ENCODE measurements at places on chromosomes 7 and 10. TPM values are rescaled to one million over a fixed set of nuclear protein-coding genes. Genes with fewer than 3 reads are reported as not detected.

The SLC16A12 gene
- polyA plus RNA-seq: 1.3 TPM

The PRR15 gene
- polyA plus RNA-seq: not detected

The TMEM225B gene
- 0.72 TPM for polyA plus RNA-seq

- DNase-seq: no peak
These were observed 78.9 kb downstream of the CUX1 start for GRCh38 chr7:101896316-101896715.

The FBXL13 gene
- polyA plus RNA-seq: 0.95 TPM

The MMS19 gene
- polyA plus RNA-seq: 80.2 TPM

The ADAM8 gene
- polyA plus RNA-seq: 0.25 TPM

- DNase-seq: no peak
These were observed 78.7 kb downstream of the SLC25A13 start for GRCh38 chr7:96243241-96243640.

DNA sequence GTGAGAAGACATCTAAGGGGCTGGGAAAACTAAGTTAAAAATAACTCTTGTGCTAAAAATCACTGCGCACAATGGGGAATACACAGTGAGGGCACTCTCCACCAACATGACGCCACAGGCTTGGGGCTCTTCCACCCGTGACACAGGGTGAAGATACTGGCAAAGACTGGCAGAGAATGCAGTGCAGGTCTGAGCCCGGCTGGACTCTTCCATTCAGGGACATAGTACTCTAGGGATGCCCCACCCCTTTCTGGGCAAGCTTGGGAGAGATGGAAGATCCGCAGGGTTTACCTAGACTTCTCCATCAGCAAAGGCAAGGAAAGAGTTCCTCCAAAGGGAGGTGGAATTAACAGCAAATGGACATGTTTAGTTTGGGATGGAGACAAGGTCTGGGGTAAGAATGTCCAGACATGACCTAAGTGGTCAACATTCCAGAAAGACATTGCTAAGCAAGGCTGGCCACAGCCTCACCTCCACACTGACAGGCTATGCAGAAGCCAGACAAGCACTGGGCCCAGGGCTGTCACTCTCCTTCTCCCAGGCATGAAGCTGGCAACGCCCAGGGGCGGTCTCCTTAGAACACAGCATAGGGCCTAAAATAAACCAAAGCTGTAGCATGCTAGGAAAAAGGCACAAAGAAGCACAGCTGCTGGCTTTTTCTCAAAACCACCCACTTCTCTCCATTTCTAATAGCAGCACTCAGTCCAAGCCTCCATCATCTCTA lies 28.1 kb downstream of the XPNPEP1 start:
- no peak for DNase-seq

The KLF14 gene
- polyA plus RNA-seq: not detected

The FAM107B gene
- 41.4 TPM for polyA plus RNA-seq

DNA sequence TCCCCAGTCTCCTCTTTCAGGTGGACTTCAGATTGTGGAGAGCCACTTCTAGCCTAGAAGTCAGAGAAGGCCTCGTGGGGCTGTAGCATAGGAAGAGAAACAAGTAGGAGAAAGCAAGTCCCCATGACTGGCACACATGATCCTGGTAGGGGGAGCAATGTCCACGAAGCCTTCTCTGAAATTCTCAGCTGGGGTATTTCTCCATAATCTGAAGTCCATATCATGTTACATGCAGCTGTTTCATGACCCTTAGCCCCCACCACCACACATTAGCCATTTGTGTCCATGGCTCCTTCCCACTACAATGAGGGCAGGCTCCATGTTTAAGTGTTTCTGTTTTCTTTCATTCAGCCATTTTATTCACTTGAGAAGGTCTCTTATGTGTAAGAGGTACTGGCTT lies 43.2 kb downstream of the LAMB4 start:
- DNase-seq: no peak

GRCh38 chr7:142753366-142753765 lies 4.1 kb downstream of the PRSS1 start:
- DNase-seq: no peak

DNA sequence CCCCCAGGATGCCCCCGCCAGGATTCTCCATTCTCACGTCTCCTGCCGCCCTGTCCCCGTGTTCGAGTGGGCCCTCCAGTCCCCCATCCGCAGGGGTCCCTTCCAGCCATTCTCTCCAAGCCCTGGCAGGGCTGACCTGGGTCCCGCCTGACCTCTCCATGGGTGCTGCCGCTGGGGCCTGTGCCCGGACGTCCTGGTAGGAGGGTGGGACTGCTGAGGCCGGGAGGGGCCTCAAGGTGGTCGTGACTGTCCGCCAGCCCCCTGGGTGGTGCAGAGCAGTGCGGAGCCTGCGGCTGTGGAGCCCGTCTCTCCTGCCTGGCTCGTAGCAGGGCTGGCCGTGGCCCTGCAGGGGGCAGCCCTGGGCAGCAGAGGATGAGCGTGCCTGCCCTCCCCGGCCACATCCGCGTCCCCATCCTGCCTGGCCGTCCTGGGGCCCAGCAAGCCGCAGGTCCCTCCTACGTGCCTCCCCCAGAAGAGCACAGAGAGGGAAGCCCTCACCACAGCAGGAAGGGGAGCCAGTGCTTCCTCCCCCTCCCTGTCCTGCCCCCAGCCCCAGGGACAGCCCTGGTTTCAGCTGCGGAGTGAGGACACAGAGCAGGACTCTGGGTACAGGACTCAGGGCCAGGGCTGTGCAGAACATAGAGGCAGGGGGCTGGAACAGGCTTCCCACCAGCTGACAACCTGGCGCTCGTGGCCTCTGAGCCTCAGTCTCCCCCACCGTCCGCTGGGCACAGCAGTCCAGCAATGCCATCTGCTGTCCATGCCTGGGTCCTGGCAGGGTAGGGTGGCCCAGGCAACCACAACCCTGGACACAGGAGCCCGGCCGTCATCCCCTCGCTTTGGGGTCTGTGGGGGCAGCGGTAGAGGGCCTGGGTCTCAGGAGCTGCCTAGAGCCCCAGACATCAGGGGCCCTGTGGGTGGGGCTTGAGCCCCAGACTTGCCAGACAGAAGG lies 1.5 kb upstream of the GRIFIN start:
- DNase-seq: no peak

The VWA2 gene
- not detected for polyA plus RNA-seq

The GPR85 gene
- polyA plus RNA-seq: 5.0 TPM

- DNase-seq: no peak
These were observed 418.5 kb upstream of the MGMT start for GRCh38 chr10:129048513-129048912.

GRCh38 chr7:130479716-130480400 lies 12.0 kb upstream of the MEST start:
- no peak for DNase-seq

The CAMK2B gene
- 0.12 TPM for polyA plus RNA-seq

- DNase-seq: no peak
These were observed 80.2 kb downstream of the FAM241B start for GRCh38 chr10:69710008-69710888.

The ST8SIA6 gene
- polyA plus RNA-seq: 0.10 TPM

- no peak for DNase-seq
These were observed 24.4 kb downstream of the GNG11 start for GRCh38 chr7:93945756-93946535.
